ENCODE measurements at places on chromosomes 1 and 21.
A peak's percentile ranks its signal among the peaks of the same experiment; 100 is the strongest.

- no peak for DNase-seq
Measured at GRCh38 chr1:65417729-65418128, 2.7 kb upstream of the LEPR start.

- DNase-seq = no peak
Measured at GRCh38 chr1:75765697-75766355, 20.2 kb upstream of the RABGGTB start.

DNA sequence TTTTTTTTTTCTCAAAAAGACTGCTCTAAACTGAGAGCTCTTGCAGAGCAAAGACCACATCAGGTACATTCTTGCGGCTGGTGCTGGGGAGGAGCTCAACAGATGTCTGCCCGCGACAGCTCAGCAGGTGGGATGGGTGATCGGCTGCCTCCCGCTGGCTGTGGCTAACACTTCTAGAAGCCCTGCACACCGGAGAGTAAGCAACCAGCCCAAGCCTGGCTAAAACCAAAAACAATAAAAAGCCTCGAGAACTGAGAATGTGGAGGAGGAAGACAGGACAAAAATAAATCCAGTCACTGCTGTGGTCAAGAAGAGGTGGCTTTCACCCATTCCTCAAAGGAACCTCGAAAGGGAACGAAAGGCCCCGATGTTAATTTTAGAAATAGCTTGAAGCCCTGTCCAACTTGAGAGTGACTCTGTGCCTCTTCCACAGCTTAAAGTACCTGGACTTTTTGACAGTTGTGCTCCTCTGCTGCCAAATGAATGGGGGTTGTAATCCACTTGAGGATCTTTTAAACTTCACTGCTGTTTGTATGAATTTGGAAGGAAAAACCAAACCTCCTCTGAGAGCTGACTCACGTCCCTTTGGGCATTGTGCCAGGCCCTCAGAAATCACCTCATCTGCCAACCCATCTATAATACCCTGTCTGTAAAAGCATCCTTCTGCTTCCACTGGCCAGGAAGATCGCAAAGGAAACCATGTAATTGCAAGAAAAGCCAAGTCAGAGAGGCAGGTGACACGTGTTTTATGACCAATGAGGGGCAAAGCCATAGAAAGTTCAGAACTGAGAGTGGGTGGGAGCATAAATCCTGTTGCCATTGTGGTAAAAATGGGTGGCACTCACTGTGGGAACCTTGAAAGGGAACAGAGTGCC is 78.6 kb downstream of the KCNN3 start:
- peak; percentile 79 for DNase-seq

DNA sequence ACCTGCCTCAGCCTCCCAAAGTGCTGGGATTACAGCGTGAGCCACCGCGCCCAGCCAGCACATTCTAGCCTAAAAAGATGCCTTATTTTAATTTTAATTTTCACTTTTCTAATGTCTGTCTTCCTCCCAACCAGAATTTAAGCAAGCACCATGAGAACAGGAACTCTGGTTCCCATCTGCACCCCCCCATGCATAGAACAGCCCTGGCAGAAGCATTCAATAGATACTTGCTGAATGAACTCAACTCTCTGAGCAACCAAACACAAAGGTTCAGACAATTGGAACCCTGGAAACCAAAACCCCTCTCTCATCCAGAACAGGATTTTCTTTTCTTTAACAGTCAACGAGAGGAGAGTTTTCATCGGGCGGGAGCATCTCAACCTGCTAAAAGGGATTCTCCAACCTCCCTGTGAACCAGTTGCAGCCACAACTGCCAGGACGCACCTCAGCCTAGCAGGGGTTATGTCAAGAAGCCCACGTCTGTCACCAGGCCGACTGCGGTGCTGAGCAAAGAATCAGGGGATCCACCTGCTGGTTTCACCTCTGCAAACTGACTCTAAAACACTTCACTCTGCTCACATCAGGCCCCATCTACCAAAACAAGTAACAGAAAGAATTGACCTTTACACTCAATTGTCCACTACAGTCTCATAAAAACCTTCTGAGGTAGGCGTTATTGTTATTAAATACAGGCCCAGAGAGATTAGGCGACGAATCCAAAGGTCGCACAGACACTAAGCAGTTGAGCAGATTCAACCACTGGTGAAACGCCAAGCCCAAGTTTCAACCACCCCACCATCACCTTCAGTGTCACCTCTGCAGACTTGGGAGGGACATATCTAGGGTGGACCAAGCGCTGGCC is 1.7 kb downstream of the KIAA2013 start:
- no peak for DNase-seq

GRCh38 chr1:66996018-66996682 is 57.8 kb downstream of the SLC35D1 start:
- peak; percentile 52 for DNase-seq

All from activated T-cell treated with anti-CD3 and anti-CD28 coated beads, Interleukin-2, amount 50 U/mL, for 1 hour (primary cell).